ENCODE measurements at places on chromosomes 3 and 15.

DNA sequence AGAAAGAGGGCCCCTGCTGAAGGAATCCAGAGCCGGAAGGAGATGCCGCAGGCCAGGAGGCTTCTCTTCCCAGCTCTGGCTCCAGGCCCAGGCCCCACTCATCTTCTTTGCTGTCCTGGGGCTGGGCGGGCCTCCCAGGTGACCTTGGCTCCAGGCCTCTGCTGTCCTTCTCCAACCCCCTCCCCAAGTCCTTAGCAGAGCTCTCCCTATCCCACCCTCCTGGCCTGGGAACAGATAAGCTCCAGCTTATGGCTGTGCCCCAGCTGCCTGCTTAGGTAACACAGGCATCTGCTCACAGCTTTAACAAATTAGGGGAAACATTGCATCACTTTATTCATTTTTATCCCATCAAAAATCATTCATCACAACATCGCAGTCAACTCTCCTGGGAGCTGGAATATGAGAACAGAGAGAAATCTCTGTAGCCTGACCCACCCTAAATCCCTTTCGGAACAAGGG is 86.9 kb downstream of the SEMA5B start:
- DNase-seq, result no peak

- DNase-seq, result no peak
Observed at GRCh38 chr15:66417736-66418135, 31.0 kb downstream of the MAP2K1 start.

DNA sequence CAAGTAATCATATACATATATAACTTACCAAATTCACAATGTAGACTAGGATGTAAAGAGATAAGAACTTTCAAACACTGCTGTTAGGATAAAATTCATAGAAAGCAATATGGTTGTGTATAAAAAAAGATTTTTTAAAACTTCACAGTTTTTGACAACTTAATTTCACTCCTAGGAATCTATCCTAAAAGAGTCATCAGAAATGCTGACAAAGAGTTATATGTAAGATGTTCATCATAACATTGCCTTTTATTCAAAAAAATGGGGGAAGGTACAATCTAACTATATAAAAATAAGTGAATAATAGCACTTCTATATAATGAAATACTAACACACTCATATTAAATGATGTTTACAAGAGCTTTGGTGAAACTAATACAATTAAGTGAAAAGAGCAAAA is 4.3 kb upstream of the CLDN18 start:
- no peak for DNase-seq

- DNase-seq, result no peak
Observed at GRCh38 chr3:127213381-127213918, 20.5 kb downstream of the PRR23E start.

DNA sequence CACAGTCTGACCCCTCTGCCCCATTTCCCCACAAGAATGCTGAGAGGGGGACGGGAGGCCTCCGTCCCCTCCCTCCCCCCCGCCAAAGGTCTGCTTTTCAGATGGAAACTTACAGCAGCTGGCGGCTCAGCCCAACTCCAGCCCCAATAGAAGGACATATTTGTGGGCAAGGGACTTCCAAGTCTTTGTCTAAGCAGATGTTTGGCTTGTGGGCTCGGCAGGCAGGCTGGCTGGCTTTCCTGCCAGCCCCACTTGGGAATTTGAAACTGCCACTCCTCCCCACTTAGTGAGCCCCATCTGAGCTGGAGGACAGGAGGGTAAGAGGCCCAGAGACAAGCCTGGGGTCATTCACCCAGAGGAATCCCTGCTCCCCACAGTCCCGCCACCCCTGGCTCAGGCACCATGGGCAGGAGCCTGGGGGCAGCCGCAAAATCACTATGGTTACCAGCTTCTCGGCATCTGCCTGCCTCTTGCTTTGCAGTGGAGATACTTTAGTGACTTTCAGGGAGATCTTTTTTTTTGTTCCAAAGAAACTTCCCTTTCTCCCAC is 53.6 kb downstream of the LMCD1 start:
- no peak for DNase-seq
